ENCODE measurements at places on chromosomes 11 and 22.

GRCh38 chr22:25057013-25057881 lies 104.7 kb downstream of the KIAA1671 start:
- peak; percentile 82 for DNase-seq

DNA sequence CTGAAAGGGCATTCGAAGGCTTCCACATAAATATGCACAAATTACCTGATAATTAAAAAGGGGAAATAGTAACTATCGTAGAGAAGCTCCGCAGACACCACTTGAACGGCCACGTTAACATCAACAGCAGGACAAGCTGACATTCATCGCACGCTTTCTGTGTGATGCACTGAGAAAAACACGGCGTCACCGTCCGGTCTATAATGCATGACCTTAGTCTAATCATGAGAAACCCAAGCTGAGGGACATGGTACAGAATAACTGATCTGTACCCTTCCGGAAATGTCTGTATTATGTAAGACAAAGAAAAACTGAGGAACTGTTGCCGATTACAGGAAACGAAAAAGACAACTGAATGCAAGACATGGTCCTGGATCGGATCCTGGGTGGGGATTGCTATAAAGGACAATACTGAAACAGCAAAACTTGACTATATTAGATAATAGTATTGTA lies 678 bp upstream of the RANGAP1 start:
- peak; percentile 25 for DNase-seq

GRCh38 chr11:116053548-116053919 lies 549.3 kb upstream of the CADM1 start:
- no peak for DNase-seq

GRCh38 chr11:31799435-31800397 lies 11.4 kb downstream of the PAX6 start:
- DNase-seq = no peak

- no peak for DNase-seq
Observed at GRCh38 chr11:3703383-3703782, 32.2 kb upstream of the CHRNA10 start.

- no peak for DNase-seq
Observed at GRCh38 chr11:32172848-32173834, 82.3 kb downstream of the RCN1 start.

DNA sequence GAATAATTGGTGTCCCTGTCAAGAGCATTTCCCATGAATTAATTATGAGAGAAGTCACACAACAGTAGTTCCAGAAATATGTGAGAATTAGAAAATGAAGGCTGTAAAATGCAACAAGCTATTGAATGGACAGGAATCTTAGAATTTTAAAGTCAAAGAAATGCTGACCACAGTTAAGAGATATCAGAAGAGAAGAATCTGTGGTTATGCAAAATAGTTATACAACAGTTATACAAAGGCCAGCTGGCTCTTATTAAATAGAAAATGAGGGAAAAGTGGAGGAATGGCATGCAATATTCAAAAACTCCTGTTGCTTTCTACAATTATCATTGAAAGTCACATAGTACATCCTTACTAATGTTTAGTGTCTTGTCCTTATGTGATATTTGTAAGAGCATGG lies 27.4 kb downstream of the CASP12 start:
- DNase-seq = no peak

DNA sequence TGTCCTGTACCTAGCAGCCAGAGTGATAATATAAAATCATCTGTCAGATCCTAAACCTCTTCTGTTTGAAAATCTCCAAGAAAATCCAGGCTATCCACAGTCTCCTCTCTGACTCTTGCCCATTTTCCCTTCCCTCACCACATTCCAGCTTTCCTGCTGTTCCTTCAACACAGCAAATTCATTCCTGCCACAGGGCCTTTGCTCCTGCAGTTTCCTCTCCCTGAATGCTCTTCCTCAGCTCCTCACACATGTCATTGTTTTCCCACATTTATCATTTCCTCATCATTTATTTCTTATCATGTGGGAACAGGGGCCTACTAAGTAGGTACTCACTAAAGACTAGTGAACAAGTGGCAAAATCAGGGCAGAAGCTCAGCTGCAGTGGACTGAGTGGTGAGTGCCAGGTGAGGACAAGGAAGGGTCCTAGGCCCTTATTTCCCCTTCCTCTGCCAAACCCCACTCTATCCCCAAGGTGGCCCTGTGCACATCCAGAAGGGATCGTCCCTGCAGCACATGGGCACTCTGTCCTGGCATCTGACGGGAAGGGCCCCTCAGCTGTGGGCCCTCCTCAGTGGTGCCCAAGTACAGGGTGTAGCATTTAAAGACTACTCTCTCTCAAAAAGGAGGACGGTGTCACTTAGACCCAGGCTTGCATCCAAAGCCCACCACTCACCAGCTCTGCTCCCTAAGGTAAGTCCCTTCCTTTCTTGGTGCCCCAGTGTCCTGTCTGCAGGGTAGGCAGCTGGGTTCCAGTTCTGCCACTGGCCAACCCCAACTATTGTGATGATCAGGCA lies 2.0 kb downstream of the LRRC32 start:
- DNase-seq = no peak

DNA sequence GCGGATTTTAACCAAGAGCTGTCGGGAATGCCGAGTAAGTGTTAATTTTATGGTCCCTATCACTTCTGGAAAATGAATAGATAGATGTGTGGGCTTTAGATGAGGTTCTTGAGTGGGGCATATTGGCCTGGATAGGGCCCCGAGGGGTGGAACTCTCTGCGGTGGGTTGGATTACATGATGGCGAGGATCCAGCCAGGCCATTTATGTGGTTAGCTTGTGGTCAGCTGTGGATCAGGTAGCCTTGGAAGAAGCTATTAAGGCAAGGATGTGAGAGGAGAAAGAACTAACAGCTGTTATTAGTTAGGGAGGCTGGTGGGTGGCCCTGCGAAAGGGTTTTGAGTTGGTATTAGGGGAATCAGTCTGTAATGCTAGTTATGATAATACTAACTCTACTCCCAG lies 268.4 kb downstream of the NELL1 start:
- no peak for DNase-seq

DNA sequence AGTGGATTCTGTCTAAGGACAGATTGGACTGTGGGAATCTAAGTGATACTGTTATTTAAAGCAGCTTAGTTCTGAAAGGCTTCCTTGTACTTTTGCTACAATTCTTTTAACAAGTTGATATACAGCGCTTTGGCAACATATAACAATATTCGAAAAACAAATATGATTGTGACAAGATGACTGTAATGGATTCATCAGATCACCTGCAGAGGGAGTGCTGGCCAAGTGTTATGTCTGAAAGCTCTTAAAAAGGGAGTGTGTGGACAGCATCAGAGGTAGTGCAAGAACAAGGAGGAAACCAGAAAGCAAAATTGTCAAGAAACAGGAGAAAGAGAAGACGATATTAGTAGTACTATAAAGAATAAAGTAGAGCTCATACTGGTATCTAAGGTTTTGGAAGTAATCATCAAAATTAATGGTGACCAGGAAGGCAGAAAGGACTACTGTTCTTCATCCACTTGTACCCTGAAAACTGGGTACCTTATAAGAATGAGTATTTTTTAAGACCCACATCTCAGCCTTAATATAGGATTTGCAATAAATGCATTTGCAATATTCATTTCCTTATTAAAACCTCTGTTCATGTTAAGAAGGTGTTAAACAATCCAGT lies 1112.0 kb upstream of the CCDC90B start:
- DNase-seq = no peak

GRCh38 chr11:118877487-118878162 lies 6.1 kb upstream of the CXCR5 start:
- no peak for DNase-seq

DNA sequence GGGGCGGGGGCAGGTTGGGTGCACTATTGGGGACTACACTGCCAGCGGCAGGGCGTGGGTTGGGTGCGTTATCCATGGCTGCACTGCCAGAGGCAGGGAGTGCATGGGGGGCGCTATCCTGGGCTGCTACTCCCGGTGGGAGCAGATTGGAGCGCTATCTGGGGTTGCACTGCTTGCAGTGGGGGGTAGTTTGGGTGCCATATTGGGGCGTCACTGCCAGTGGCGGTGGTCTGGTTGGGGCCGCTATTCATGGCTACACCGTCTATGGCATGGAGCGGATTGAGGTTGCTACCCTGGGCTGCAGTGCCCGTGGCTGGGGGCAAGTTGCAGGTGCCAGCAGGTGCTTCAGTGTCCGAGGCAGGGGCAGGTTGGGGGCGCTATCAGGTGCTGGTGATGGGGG lies 36.2 kb downstream of the C22orf42 start:
- DNase-seq = no peak

- DNase-seq = no peak
Observed at GRCh38 chr11:69160296-69161116, 4.8 kb downstream of the SMIM38 start.

DNA sequence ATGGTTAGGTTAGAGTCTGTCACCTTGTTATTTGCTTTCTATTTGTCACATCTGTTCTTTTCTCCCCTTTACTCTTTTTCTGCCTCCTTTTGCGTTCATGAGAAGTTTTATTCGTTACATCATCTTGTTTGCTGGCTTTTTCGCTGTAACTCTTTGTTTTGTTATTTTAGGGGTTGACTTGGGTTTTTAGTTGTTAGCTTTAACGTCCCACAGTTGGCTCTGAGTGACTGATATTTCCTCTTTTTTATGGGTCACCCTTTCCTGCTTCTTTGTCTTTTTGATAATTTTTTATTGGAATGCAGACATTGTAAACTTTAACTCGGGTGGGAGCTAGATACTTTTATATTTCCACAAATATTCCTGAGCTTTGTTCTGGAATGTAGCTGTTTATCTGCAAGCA lies 13.3 kb upstream of the TNNT3 start:
- DNase-seq = no peak

DNA sequence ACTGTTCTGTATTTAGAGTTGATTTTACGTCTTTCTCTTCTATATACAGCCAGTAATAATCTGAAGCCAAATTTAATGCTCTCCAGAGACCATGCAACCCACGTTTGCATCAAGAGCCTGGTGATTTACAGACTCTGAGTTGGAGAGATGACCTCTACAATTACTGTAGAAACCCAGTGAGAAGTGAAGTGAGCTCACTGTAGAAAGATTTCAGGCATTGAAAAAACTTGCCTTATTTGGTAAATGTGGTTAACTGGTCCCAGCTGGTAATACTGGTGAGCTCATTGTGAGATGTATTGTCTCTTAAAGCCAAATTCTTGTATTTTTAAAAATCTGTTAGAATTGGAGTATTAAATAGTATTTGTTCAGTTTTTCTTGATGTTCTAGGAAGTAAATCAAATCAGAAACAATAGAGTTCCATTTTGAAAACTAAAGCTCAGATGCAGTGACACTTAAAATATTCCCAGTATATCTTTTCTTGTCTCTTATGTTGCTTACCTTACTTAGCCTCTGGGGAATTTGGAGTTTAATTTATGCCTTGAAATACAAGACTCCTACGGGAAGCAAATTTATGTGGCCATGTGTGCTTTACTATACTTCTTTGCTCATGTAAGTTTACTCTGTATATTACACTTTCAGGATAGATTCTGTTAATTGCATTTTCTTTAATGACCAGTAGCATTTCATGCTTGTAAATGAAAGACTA lies 189.9 kb downstream of the ARHGAP42 start:
- DNase-seq = no peak
